ENCODE measurements at places on chromosomes 12 and 14.

- DNase-seq: no peak
Measured at GRCh38 chr14:99055816-99056215, 216.2 kb downstream of the BCL11B start.

DNA sequence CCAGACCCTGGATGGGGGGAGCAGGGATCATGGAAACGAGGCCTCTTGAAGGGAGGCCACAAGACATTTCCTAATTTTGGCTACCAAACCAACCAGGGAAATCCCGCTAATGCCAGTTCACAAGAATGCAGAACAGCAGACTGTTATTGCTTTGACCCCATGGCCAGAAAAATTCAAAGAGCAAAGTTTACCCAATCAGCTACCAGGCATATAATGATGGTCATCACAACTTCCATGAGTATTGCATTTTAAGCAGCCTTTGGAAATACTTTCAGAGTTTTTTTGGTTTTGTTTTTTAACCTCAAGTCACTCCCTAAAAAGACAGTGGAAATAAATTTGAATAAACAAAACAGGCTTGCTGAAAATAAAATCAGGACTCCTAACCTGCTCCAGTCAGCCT is at the start of gene IL25:
IL25 (plus strand) TSS at position 301 of the 400 bp plus-strand sequence.
- no peak for DNase-seq

DNA sequence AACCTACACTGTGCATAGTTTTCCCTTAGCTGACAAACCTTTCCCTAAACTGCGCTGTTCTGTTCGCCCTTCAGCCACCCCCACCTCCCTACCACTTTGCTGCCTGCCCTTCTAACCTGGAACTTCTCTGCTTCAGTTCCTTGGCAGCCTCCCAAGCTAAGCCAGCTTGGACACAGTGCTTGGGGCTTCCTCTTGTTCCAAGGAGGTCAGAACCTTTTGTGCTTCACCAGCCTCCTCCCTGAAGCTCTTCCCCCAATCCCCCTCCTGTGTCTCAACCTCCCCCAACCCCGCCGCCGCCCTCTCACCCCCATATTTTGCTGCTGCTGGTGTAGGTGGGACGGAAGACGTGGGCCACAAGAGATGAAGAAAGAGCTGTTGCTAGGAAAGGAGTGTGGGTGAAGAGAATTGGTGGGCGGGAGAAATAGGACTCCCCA is 8.1 kb upstream of the RIC8B start:
- no peak for DNase-seq

DNA sequence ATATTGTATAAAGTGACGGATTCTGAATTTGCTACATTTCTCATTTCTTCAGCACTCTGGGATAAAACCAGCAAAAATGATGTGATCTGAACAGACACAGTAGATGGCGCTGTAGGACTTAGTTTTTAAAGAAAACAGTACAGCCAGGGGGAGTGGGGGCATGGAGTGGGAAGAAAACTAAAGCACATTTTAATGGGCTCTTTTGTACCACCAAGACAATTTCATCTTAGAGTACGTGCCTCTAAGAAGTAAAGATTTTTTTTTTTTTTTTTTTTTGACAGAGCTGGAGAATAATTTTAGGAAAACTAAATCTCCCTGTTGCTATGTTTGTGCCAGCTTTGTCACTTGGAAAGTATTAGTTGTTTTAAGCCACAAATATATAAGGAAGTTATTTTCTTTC is 124.4 kb downstream of the RAD51B start:
- DNase-seq: peak; percentile 49

DNA sequence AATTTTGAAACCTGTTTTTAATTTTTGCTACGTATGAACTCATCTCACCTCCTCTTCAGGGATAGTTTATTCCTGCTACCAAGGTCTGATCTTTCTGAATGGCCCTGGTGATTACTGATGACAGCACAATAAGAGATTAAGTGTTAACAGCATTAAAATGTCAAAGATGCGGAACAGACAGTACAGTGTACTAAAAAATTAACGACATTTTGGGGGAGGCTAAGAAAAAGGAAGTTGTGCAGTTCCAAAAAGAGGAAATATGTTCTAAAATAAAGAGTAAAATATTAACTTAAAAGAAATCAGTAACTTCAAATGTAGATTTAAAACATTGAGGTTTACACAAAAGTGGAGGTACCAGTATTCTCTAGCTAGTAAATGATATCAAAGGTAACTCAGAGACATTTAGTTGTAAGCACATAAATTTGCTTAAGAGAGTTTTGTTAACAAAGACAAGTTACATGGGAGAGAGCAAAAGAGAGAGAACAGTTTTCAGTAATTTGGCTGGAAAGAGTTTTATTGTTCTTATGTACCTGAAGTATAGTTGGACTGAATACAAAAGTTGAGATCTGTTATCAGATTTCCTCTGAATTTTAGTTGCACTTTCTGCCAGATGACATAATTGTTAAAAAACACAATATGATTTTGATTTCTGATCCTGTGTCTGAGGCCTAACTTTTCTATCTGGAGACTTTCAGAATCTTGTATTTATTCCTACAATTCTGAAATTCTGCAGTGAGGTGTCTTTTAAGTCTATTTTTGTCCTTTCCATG is 4.2 kb upstream of the CLECL1 start:
- no peak for DNase-seq

DNA sequence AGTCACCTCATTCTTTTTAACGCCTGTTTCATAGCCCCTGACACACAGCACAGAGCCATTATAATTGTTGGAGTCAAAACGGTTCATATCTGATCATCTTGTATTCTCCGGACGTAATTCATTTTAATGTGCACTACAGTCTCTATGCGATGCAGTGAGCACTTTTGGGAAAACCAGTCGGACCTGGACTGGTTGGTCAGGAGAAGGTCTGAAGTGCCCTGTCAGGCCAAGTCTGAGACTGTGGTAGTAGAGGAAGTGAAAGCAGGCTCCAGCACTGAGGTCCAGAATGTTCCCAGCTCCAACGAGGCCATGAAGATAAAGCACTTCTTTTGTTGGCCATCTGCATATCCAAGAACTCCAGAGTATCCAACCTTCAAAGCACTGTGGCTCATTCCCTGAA is 117.1 kb upstream of the NCOR2 start:
- no peak for DNase-seq

GRCh38 chr12:114678718-114679117 is 5.3 kb downstream of the TBX3 start:
- DNase-seq: no peak

GRCh38 chr12:52573743-52574142 is at the start of gene KRT74:
Gene KRT74, minus strand, starts transcription at chr12:52573843. Its CDS starts 66 bp downstream, at chr12:52573777.
- no peak for DNase-seq

DNA sequence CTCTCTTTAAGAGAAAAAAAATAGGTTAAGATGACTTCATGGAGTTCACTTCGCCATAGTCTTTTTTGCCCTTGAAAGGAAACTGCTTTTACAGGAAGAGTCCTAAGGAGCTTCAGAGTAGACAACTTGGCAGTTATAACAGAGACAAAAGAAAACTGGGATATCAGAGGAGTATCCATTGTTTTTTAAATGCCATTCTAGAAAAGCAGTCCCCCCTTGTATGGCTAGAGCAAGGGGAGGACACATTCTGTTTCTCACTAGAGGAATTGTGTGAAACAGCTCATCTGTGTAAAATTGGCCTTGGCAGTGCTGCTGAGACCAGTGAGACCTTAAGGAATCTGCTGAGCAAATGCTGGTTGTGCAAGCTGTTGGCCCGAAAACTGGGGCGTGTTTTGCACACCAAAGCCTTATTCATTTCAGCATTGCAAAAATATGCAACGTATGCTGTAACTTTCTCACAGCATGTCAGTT is 128.0 kb downstream of the GPR135 start:
- DNase-seq: no peak

Measured in SW 1271 (cell line).